PC-9 (cell line): ENCODE measurements at places on chromosomes 5 and 9. TPM values are rescaled to one million over a fixed set of nuclear protein-coding genes. Genes with fewer than 3 reads are reported as not detected.
A peak's percentile ranks its signal among the peaks of the same experiment; 100 is the strongest.

GRCh38 chr5:82765765-82766164 is 311.4 kb downstream of the TMEM167A start:
- no peaks in the 10 kb centered on the region for H3K36me3 ChIP-seq
- H3K4me3 ChIP-seq: no peak overlapping the region
- no peaks in the 10 kb centered on the region for H3K4me1 ChIP-seq
- no peak overlapping the region for H3K27ac ChIP-seq

DNA sequence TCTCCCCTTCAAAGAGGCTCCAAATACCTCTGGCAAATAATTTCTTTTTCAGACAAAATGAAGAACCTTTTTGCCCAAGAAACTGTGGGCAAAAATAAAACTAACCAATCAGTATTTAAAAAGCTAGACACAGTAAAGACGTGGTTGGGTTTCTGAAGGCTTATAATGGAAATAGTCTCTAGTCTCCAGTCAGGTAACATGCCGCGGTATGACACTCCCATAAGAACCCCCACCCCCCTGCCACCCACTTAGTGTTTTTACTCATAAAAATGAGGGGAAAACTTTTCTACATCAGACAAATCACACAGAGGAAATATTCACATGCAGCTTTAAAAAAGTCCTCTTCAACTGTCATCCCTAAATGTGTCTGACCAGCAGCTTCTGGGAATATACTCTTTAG is 105.3 kb downstream of the THBS4 start:
- no peaks in the 10 kb centered on the region for H3K27me3 ChIP-seq
- H3K36me3 ChIP-seq: peaks cover 29% of the 10 kb centered on the region; the same call in 1 of the 2 replicates
- no peak overlapping the region for H3K4me3 ChIP-seq
- H3K4me1 ChIP-seq: no peaks in the 10 kb centered on the region
- H3K27ac ChIP-seq: 0 out of 2 replicates have a peak overlapping the region, but pooled peaks have one; percentile 26
- no peak for DNase-seq

- H3K27me3 ChIP-seq: no peaks in the 10 kb centered on the region
- peaks cover 18% of the 10 kb centered on the region for H3K4me1 ChIP-seq
- no peak overlapping the region for H3K27ac ChIP-seq
- H3K4me3 ChIP-seq: no peak overlapping the region
- no peak for DNase-seq
- H3K36me3 ChIP-seq: no peaks in the 10 kb centered on the region
Observed at GRCh38 chr9:121748074-121748473, 96.6 kb downstream of the DAB2IP start.

DNA sequence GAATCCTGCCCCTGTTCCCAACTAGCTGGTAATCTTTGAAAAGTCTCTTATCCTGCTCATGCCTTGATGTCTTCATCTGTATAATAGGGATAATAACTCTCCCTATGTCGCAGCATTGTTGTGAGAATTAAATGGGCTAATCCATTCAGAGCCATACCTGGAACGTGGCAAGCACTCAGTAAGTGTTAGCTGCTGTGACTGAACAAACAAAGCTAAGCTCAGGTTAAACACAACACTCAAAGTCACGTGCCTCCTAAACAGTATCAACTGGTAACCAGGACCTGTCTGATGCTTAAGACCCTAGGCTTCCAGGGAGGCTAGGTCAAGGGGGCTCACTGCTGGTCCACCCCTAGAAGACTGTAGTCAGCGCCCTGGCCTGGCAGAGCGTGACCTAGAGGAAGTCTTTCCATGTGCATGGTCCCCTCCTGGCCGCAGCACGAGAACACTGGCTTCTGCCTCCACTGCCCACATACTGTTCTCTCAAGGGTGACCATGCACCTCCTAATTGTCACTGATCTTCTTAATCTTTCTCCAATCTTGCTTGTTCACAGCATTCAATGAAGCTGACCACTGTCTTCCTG is 211.1 kb downstream of the TTLL11 start:
- H3K27ac ChIP-seq: no peak overlapping the region
- no peaks in the 10 kb centered on the region for H3K4me1 ChIP-seq
- H3K27me3 ChIP-seq: no peaks in the 10 kb centered on the region
- H3K4me3 ChIP-seq: no peak overlapping the region

GRCh38 chr5:103216137-103216536 is 42.4 kb upstream of the MACIR start:
- DNase-seq: no peak
- no peaks in the 10 kb centered on the region for H3K36me3 ChIP-seq
- H3K4me3 ChIP-seq: no peak overlapping the region
- H3K27ac ChIP-seq: no peak overlapping the region
- H3K27me3 ChIP-seq: no peaks in the 10 kb centered on the region
- no peaks in the 10 kb centered on the region for H3K4me1 ChIP-seq

- H3K27ac ChIP-seq: no peak overlapping the region
- no peaks in the 10 kb centered on the region for H3K36me3 ChIP-seq
- H3K4me3 ChIP-seq: no peak overlapping the region
- no peaks in the 10 kb centered on the region for H3K4me1 ChIP-seq
Observed at GRCh38 chr5:81068063-81068462, 107.9 kb downstream of the RASGRF2 start.

GRCh38 chr5:36932699-36933098 is 56.1 kb downstream of the NIPBL start:
- H3K4me1 ChIP-seq: peaks cover 18% of the 10 kb centered on the region
- no peak overlapping the region for H3K27ac ChIP-seq
- no peak for DNase-seq
- no peaks in the 10 kb centered on the region for H3K36me3 ChIP-seq

The PIP5KL1 gene
- 21.9 and 22.5 TPM in 2 replicates for total RNA-seq

- no peak overlapping the region for H3K4me3 ChIP-seq
- H3K27ac ChIP-seq: no peak overlapping the region
- 0 out of 2 replicates have a peak, but pooled peaks cover 3% of the 10 kb centered on the region for H3K4me1 ChIP-seq
- H3K27me3 ChIP-seq: no peaks in the 10 kb centered on the region
- no peaks in the 10 kb centered on the region for H3K36me3 ChIP-seq
- no peak for DNase-seq
Observed at GRCh38 chr9:69918322-69918721, 97.7 kb downstream of the CFAP95 start.

GRCh38 chr9:104572612-104573011 is 3.6 kb downstream of the OR13C8 start:
- H3K4me3 ChIP-seq: no peak overlapping the region
- H3K27me3 ChIP-seq: no peaks in the 10 kb centered on the region
- no peaks in the 10 kb centered on the region for H3K36me3 ChIP-seq
- H3K27ac ChIP-seq: no peak overlapping the region
- DNase-seq: no peak
- no peaks in the 10 kb centered on the region for H3K4me1 ChIP-seq

DNA sequence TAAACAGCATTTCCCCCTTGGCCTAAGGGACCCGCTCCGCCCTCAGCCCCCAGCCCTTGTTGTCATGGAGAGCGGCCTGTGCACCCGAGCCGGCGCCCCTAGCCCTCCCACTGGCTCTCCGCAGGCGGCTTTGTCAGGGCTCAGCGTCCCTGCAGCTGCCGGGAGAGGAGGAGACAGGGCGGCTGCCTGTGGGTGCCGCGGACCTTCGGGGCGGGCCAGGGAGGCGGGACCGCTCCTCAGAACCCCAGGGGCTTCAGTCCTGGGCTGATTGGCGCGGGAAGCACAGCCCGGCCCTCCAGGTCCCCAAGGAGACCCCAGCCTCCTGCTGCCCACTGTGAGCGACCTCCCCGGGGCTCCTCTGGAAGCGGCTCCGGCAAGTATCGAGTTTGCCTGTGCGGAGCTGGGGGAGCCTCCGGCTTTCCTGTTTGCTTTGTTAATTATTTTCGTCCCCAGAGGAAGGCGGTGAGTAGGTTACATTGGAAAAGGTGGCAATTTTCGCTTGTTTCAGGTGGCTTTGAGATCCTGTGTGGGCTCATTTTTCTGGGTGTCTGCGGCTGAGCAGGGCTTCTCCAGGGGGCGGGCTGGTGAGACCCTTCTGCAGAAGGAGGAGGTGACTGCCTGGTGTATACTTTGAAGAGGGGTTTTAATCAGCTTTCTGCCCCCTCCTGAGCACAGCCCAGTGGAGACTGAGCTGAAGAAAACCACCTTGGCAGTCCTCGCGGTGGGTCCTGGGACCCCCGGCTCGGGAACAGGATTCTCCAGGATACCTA is at the start of gene FGD3:
Gene FGD3 (plus strand): TSS at position 256 of the 770 bp plus-strand sequence. CDS start 28,734 bp downstream, outside the sequence.
- H3K4me3 ChIP-seq: peak within 1 kb of the TSS; percentile 73
- DNase-seq: no peak
- no peak within 1 kb of the TSS for H3K27ac ChIP-seq
- no peaks in the 10 kb centered on the region for H3K36me3 ChIP-seq
- H3K4me1 ChIP-seq: peaks cover 15% of the 10 kb centered on the region
- H3K27me3 ChIP-seq: no peaks in the 10 kb centered on the region
